ENCODE measurements at places on chromosomes 1 and 21.

DNA sequence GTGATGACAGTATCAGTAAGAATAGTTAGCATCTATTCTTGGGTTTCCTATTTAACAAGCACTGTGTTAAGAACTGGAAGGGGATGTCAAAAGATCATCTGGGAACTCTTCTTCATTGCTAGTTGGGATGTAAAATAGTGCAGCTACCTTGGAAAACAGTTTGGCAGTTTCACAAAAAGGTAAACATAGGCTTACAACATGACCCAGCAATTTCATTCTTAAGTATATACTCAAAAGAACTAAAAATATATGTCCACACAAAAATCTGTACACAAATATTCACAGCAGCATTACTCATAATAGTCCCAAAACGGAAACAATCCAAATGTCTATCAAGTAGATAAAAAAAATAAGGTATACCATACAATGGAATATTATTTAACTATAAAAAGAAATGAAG is 45.7 kb downstream of the DIPK1A start:
- DNase-seq = no peak

DNA sequence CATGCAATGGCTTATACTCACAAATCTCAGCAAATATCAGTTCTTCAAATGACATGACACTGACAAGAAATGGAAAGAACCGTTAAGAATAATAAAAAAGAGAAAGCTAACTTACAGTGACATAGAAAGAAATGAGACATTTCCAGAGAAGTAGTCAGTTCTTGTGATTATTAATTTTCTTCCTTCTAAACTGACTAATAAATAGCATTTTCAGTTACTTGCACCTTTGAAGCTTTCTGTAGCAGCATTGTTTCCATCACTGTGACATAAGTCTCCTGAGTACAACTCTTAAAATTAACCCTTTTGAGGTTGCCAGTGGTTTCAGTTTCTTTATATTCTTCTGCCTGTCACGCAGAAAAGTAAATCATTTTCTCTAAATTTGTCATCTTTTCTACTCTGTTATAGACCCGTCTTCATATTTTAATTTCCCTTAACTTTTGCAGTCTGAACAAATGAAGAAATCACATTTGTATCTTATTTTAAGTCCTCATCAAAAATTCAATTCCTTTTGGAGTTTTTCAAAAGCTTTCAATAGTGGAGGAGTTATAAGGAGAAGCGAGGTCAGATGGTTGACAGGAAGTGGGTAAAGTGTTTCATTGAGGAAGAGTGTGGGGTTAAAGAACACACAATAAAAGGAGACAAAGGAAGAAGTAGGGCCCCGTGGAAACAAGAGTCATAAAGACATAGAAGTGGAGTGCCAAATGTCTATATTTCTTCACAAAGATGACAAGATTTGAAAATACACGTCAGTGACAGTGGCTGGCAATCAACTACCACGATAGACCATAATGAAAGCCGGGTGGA is 57.9 kb upstream of the S1PR1 start:
- peak; percentile 45 for DNase-seq

GRCh38 chr1:44643721-44644334 is 30.5 kb downstream of the TMEM53 start:
- no peak for DNase-seq

DNA sequence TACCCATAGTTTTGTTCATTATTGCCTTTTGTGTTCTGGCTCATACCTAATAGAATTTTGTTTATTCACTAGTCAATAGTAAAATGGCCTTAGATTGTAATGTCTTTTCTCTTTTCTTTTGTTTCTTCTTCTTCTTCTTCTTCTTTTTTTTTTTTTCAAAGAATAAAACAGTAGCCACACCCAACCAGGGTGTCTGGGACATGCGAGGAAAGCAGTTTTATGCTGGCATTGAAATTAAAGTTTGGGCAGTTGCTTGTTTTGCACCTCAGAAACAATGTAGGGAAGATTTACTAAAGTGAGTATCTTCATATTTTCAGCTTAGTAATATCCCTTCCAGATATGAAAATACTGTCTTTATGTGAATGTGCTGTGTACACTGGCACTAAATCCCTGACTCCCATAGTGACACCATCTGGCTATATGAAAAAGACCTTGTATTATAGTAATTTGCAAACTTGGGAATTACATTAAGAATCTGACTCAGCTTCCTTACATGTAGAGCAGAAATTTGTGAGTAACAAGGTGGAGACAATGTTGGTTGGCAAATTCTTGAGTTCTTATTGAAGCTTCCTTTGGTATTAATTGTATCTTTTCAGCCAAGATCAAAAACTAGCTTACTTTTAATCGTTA is 24.6 kb downstream of the AGO4 start:
- no peak for DNase-seq

DNA sequence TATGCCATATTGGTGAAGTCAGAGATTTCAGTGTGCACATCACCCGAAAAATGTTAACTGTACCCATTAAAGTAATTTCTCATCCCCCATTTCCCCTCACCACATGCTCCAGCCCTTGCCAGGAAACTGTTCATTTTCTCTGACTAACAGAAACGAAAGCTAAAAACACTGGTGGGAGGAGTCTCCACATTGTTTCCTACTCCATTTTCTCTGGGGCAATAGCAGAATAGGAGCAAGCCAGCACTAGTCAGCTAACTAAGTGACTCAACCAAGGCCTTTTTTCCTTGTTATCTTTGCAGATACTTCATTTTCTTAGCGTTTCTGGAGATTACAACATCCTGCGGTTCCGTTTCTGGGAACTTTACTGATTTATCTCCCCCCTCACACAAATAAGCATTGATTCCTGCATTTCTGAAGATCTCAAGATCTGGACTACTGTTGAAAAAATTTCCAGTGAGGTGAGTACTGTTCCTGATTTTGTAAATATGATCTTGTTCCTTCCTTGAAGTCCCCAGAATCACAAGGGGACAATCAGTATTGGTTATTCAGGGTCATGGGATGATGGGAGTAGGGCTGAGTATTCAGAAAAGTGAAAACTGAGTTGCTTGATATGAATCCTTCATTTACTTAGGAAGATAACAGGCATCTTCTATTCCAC is at the start of gene IFI16:
IFI16 (plus strand) TSS at position 204 of the 658 bp plus-strand sequence. CDS start 4,774 bp downstream, outside the sequence.
- DNase-seq = peak; percentile 95

DNA sequence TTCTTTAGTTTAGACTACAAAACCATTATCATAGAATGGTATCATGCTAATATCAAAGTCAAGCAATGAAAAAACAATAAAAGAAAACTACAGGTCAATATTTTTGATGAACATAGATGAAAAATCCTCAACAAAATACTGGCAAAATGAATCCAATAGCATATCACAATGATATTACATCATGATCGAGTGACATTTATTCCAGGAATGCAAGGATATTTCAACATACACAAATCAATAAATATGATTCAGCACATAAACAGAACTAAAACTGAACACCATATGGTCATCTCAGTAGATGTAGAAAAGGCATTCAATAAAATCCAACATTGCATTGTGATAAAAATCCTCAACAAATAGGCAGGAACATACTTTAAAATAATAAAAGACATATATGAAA is 1657.7 kb downstream of the KCNT2 start:
- DNase-seq = no peak
